ENCODE measurements at places on chromosomes 3 and 15. TPM values are rescaled to one million over a fixed set of nuclear protein-coding genes. Genes with fewer than 3 reads are reported as not detected.

The CCDC80 gene
- not detected for total RNA-seq

The MYO5C gene
- 23.7 TPM for total RNA-seq

The P2RY1 gene
- total RNA-seq = not detected

GRCh38 chr15:77644543-77645247, 12.0 kb upstream of the LINGO1 start:
- DNase-seq = no peak

- no peak for DNase-seq
Observed at GRCh38 chr3:190026154-190026553, 94.5 kb downstream of the P3H2 start.

The RHCG gene
- total RNA-seq = not detected

Data from HepG2 (cell line).